Natural killer cell treated with Interleukin-12 subunit alpha and Interleukin-12 subunit beta and Interleukin-15 and Interleukin-18, amount 100 ng/mL, for 72 hours (primary cell): ENCODE measurements at places on chromosomes 4 and X. TPM values are rescaled to one million over a fixed set of nuclear protein-coding genes. Genes with fewer than 3 reads are reported as not detected.

- no peak overlapping the region for H3K27ac ChIP-seq
- H3K27me3 ChIP-seq = no peaks in the 10 kb centered on the region
- no peak for DNase-seq
- no peak overlapping the region for H3K4me3 ChIP-seq
- H3K36me3 ChIP-seq = no peaks in the 10 kb centered on the region
Measured at GRCh38 chr4:126599746-126600145, 1033.0 kb upstream of the INTU start.

Gene MTHFD2L
- total RNA-seq = 8.4 TPM

DNA sequence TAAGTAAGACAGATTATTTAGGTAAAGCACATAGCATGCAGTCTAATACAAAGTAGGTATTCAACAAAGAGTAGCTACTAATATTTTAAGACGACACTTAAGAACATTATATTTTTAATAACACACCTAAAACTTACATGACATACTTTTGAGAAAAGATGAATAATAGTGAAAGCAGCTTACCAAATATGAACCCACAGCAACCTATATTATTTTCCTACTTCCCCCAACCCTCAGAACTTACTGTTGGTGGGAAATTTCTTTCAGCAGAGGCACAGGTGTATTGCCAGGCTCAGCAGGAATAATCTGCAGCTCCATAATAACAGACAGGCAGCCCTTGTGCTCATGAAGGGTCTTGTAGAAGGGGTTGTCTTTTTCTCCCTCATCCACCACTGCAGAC, 498.9 kb downstream of the GLUD2 start:
- H3K4me3 ChIP-seq = no peak overlapping the region
- no peak overlapping the region for H3K27ac ChIP-seq
- no peaks in the 10 kb centered on the region for H3K4me1 ChIP-seq
- no peaks in the 10 kb centered on the region for H3K27me3 ChIP-seq
- no peak for DNase-seq
- no peaks in the 10 kb centered on the region for H3K36me3 ChIP-seq

DNA sequence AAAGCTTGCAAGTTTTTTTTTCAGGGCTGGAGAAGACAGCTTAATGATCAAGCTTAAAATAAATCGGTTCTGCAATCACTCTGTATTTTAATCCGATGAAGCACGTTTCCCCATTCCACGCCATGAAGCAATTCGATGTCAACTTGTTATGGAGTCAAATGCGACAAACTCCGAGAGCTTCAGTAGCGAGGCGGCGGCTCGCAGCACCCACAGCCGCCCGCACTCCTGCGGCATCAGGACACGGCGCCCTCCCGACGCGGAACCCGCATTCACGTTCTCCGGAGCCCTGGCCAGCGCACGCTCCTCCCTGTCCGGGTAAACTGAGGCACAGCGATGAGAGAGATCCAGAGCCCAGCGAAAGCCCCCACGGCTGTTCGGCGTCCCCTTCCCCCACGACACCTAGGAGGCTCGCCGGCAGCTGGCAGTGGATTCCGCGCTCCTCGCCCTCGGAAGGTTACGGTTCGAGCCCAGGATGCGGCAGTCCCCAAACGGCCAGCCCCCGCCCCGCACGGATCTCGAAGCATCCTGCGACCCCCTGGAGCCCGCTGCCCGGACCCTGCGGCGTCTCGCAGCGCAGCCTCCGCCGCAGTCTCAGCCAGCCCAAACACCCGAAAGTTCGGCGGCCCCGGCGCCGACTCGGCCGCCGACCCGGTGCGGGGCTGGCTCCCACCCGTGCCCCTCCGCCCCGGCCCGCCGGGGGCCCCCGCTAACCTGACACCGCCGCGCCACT, 507 bp downstream of the MFAP3L start:
- peak overlapping the region; percentile 18 for H3K27ac ChIP-seq
- peak overlapping the region; percentile 85 for H3K4me3 ChIP-seq
- H3K4me1 ChIP-seq = peaks cover 16% of the 10 kb centered on the region
- DNase-seq = no peak
- H3K36me3 ChIP-seq = no peaks in the 10 kb centered on the region

Gene TXK
- total RNA-seq = 60.2 TPM

- no peak overlapping the region for H3K27ac ChIP-seq
- H3K4me1 ChIP-seq = peaks cover 16% of the 10 kb centered on the region
- H3K36me3 ChIP-seq = no peaks in the 10 kb centered on the region
Measured at GRCh38 chr4:15706646-15707362, 3.9 kb downstream of the BST1 start.

- H3K36me3 ChIP-seq = no peaks in the 10 kb centered on the region
- no peak overlapping the region for H3K27ac ChIP-seq
- peaks cover 32% of the 10 kb centered on the region for H3K27me3 ChIP-seq
- no peaks in the 10 kb centered on the region for H3K4me1 ChIP-seq
- H3K4me3 ChIP-seq = no peak overlapping the region
Measured at GRCh38 chrX:101190736-101191135, 28.9 kb upstream of the DRP2 start.

Gene TRIM75
- total RNA-seq = not detected

- H3K27me3 ChIP-seq = no peaks in the 10 kb centered on the region
- no peak for DNase-seq
- no peaks in the 10 kb centered on the region for H3K36me3 ChIP-seq
- H3K4me1 ChIP-seq = peaks cover 6% of the 10 kb centered on the region
Measured at GRCh38 chr4:4326166-4326565, 36.1 kb downstream of the ZBTB49 start.

Gene SMAD1
- total RNA-seq = 3.2 TPM

Gene ASB9
- not detected for total RNA-seq

- H3K4me1 ChIP-seq = no peaks in the 10 kb centered on the region
- DNase-seq = no peak
- H3K27ac ChIP-seq = no peak overlapping the region
- H3K4me3 ChIP-seq = no peak overlapping the region
Measured at GRCh38 chrX:141609111-141609510, 19.6 kb downstream of the SPANXA2 start.
